ENCODE measurements at places on chromosomes 3 and 15.

- DNase-seq, result no peak
Observed at GRCh38 chr3:33646406-33646805, 71.6 kb downstream of the CLASP2 start.

- no peak for DNase-seq
Observed at GRCh38 chr3:143124601-143125520, 5.3 kb downstream of the CHST2 start.

DNA sequence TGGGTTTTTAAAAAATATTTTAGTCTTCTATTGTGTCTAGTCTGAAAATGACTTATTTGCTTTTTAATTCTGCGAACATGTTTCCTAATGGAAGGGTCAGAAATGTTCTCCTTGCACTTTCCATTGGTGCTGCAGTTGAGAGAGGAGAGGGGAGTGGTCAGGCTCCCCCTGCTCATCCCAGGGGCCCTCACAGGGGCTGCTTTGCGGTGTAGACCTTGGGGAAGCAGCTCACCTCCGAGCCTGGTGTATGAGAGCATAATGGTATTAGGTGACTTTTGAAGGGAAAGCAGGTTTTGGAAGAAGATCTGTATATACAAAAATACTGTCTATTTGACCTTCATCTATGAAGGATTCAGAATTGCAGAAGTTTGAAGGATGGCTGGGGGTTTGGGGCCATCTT is 28.3 kb downstream of the APBA2 start:
- no peak for DNase-seq

DNA sequence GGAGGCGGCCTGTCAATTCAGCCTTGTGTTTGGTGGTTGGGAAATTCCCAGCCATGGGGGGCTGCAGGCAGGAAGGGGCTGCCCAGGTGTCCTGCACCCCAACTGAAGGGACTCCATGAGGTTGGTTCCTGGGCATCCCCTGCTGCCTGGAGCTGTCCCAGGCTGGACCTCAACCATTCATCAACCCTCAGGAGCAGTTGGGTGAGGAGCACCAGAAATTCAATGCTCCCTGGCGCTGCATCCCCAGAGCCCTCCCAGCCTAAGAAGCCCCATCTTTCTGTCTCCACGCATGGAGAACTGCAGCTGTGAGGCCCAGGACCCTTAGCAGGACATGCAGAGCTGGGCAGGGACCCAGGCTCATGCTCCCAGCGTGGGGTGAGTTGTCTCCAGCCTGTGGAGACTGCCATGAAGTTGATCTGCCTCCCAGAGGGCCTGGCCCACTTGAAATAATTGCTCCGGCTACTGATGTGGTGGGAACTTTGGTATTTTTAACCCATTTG is 8.0 kb upstream of the SEMA3B start:
- DNase-seq, result no peak

- DNase-seq, result no peak
Observed at GRCh38 chr3:9749296-9749644, 482 bp upstream of the OGG1 start.

- no peak for DNase-seq
Observed at GRCh38 chr3:12235691-12236090, 53.2 kb upstream of the PPARG start.

DNA sequence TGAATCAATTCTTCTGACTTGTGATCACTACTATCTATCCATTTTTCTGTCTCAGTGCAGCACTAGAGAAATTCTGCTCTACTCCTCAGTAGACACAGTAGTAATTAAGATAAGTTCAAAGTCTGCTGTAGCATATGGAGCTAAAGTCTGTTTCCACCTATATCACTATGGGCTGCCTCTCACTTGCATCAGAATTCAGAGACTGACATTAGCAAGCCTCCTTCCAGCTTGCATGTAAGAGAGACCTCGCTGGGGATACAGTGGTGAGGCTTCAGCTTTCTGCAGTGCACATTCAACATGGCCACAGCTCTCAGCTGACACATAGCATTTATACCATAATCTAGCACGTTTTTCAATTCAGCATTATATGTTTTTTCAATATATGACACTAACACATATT is 217.0 kb downstream of the PLOD2 start:
- DNase-seq, result no peak

Measured in activated CD8-positive, alpha-beta memory T cell treated with anti-CD3 and anti-CD28 coated beads for 1 hour (primary cell).